Nucleus accumbens (tissue), 56 donors: ENCODE measurements at places on chromosomes 7 and 10.

GRCh38 chr7:20089431-20089830 is 127.8 kb downstream of the MACC1 start:
- DNase-seq = no peak

GRCh38 chr7:67671006-67671548 is 674.4 kb downstream of the TYW1 start:
- DNase-seq = no peak

DNA sequence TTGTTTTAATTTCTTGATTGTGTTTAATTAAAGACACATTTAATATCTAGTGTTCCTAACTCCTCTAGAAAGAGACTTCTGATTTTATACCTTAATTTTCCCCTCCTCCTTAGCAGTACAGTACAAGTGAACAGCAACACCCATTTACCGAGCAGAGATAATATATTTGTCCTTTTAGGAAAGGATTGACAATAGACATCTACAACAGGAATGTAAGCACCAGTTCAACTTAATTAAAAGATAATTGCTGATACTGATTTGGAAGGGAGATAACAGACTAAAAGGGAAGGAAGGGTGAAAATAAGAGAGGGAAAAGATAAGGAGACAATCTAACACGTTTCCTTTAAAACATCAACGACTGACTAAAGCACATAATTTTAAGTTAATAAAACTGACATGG is 119.3 kb downstream of the SRPK2 start:
- no peak for DNase-seq

DNA sequence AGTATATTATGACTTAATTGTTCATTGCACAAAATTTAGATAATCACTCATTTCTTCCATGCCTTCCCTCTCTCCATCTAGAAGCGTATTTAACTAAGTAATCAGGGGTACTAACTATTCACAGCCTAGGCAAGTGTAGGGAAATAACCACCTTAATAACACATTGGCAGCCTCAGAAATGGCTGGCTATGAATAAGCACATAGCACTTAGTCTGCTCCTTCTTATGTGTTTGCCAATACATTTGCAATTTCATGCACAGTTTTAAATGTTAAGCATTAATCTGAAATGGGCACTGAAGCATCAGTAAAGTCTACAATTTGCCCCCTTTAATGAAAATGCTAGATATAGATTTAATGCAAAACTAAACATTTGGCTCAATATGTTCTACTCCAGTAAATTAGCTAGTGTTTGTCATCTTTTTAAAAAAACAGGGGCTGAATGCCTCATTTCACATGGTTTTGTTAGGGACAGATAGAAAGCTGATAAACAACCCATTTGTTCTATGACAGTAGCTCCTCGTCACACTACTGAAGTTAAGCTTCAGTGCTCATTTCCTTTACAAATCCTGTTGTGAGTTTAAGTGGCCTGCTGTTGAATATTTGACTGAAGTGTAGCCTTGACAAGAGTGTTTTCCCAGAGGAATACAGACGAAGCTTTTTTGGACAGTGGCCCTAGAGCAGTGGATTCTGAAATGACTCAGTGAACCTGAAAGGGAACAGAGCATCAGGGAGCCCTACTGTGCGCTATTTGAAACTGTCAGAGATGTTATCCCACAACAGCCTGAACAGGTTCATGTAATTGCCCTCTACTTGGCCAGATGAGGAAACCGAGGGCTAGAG is 30.5 kb downstream of the HHEX start:
- no peak for DNase-seq

- no peak for DNase-seq
Measured at GRCh38 chr7:1040790-1041189, 3.6 kb upstream of the GPR146 start.

DNA sequence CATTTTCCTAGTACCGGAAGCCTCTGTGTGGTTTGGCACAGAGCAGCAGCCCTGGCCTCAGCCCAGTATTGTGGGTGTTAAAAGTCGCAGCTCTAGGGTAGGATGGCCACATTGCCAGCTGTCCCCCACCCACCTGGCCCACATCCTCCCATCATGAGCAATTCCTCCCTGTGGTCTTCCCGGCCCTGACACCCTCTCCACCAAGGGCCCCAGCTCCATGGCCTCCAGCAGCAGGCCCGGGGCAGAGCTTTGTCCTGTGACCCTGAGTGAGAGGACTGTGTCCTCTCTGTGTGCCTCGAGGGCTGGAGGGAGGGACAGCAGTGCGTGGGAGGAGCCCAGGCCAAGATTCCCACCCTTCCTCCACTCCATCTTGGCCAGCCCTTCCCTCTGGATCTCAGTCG is 93.7 kb downstream of the MYL10 start:
- no peak for DNase-seq

- no peak for DNase-seq
Measured at GRCh38 chr10:52409928-52410327, 95.8 kb downstream of the DKK1 start.

DNA sequence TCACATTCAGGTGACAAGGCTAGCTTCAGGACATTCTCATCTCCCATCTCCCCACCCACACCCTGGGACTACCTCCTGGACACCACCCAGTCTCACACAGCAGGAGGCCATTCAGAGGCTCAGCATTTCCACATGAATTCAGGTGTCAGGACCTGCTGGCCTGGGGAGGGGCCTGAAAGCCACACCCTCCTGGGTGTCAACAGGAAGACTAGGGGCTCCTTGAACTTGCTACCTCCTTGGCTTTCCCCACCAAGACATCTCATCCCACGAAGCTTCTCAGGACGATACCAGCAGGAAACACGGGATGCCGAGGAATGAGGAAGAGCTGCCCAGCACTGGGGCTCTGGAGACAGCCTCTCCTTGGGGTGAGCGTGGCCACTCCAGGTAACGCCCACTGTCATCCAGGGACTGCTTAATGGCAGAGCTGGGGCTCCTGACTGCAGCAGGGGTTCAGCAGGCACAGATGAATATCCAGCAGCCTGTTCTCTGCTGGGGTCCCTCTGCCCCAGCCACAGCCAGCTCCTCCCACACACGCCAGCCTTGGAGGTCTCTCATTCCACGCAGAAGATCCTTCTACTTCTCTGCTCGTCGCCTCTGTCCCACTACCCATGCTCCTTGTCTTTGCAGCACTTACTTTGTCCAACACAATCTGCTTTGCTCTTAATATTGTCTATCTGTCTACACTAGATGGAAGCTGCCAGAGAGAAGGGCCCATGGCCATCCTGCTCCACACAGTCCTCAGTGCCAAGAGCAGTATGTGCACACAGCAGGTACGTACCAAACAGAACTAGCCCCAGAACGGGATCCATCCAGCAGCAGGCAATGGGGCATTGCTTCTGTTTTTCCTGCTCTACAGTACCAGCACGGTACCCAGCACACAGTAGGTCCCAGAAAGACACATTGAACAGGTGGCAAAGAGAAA is 88.7 kb downstream of the FAM53B start:
- no peak for DNase-seq

GRCh38 chr7:2913760-2914387 is 69.8 kb upstream of the GNA12 start:
- DNase-seq = no peak

GRCh38 chr10:101561068-101561915 is 26.8 kb downstream of the POLL start:
- no peak for DNase-seq

DNA sequence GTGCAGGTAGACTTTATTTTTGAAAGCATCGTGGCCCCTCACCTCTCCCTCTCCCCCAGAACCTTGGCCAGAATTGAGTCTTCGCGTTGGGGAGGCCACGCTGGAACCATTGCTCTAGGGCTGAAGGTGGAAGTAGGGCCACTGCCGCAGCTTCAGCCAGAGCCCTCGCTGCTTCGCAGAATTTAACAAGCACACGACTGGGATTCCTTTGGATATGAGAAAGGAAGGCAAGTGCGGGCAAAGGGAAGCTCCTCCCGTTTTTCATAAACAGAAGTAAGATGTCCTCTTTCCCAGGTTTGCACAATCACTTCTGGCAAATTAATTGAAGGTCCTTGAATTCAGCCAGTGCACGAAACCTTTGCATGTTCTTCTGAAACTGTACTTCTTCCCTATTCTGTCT is 168.1 kb downstream of the CCDC3 start:
- DNase-seq = no peak

- DNase-seq = no peak
Measured at GRCh38 chr10:32240471-32240870, 106.5 kb downstream of the EPC1 start.
